ENCODE measurements at places on chromosomes 12 and 14.

DNA sequence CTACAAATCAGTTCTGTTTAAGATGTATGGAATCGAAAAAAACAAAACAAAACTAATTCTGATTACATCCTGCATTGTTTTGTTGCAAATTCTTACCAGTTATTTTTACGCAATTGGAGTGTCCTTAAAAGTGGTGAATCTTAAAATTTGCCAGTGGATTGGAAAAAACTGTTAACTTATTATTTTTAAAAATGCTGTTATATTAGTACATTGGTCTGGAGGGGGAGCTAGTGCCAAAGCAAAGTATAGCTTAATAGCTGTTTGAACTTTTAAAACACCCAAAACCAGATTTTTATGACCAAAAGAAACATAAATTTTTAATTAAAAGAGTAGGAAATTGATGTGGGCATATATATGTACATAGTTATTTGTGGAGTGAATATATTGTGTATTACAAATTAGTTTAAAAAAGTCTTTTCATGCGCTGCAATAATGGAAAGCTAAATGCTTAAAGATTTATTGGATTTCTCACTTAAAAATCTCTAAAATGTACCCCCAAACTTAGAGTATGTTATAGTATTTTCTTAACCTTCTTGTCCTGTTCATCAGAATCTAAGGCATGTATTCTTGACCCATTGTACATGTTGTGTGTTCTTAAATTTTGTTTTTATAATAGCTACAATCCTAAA, 2.5 kb downstream of the FUT8 start:
- no peak for DNase-seq

- DNase-seq = no peak
These were observed 466.2 kb upstream of the FOXG1 start for GRCh38 chr14:28300356-28300755.

- no peak for DNase-seq
These were observed 208.6 kb downstream of the BTG1 start for GRCh38 chr12:91937009-91937408.

GRCh38 chr14:75459099-75459741, 31.4 kb downstream of the JDP2 start:
- DNase-seq = no peak

DNA sequence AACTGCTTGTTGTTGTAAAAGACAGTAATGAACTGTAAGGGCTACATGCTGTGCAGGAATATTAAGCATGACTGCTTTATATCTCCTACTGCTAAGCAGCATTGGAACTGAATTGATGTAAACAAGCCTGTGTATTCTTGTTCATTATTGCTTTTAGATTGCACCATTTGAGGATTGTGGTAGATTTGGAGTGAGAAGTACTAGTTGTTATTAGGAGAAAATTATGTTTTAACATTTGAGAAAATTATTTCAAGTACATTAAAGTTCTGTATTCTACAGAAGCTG, 212.7 kb downstream of the ERC1 start:
- DNase-seq = no peak

GRCh38 chr12:52942901-52943181, 6.1 kb upstream of the KRT18 start:
- no peak for DNase-seq

GRCh38 chr12:15846887-15847286, 35.3 kb upstream of the STRAP start:
- DNase-seq = no peak

GRCh38 chr12:3885277-3886094, 12.3 kb upstream of the PARP11 start:
- peak; percentile 20 for DNase-seq

- DNase-seq = peak; percentile 77
These were observed 389.6 kb upstream of the DDHD1 start for GRCh38 chr14:53542732-53543131.

DNA sequence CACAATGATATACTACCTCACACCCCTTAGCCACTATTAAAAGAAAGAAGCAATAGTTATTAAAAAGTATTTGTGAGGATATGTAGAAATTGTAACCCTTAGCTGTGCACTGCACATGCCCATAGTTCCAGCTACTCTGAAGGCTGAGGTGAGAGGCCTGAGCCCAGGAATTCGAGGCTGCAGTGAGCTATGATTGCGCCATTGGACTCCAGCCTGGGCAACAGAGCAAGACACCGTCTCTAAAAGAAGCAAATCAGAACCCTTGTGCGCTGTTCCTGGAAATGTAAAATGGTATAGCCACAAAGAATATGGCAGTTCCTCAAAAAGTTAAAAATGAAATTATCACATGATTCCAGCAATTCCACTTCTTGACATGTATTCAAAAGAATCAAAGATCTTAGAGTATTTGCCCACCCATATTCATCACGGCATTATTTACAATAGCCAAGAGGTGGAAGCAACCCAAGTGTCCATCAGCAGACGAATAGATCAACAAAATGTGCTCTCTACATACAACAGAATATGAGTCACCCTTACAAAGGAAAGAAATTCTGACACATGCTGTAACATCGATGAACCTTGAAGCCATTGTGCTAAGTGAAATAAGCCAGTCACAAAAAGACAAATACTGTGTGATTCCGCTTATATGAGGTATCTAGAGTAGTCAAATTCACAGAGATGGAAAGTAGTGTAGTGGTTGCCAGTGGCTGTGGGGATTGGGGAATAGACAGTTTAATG, 23.7 kb upstream of the YLPM1 start:
- no peak for DNase-seq

DNA sequence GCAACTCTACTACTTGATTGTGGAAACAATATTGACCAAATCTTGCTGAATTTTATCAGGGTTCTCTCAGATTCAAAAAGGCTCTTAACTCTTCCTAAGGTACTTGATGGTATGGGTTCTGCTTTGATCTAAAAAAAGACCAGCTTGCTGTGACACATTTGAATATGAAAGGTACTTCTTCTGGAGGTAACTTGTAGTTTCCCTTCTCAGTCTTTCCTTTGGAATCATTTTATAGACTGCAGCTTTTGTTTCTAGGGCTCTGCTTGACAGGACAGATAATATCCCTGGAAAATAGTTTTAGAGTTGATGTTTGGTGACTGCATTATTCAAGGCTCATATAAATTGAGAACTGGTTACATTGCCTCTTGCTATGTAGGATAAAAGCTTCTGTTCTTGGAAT, 251.9 kb downstream of the FUT8 start:
- no peak for DNase-seq

GRCh38 chr14:70237710-70238109, 49.0 kb upstream of the SLC8A3 start:
- no peak for DNase-seq

All from NCI-H1092 (cell line).